ENCODE measurements at places on chromosomes 3 and 15. TPM values are rescaled to one million over a fixed set of nuclear protein-coding genes. Genes with fewer than 3 reads are reported as not detected.

The AHSG gene
- not detected for total RNA-seq

The C15orf39 gene
- total RNA-seq, result 45.6 TPM

The IRAK2 gene
- 0.61 TPM for total RNA-seq

The MYRIP gene
- 2.2 TPM for total RNA-seq

The C3orf22 gene
- total RNA-seq, result not detected

The GABRR3 gene
- total RNA-seq, result not detected

The GABRB3 gene
- total RNA-seq, result 98.2 TPM

GRCh38 chr3:54625805-54626787, 301.8 kb downstream of the LRTM1 start:
- H3K27ac ChIP-seq, result no peak overlapping the region
- no peaks in the 10 kb centered on the region for H3K4me1 ChIP-seq
- no peaks in the 10 kb centered on the region for H3K27me3 ChIP-seq
- DNase-seq, result no peak
- no peak overlapping the region for H3K4me3 ChIP-seq

DNA sequence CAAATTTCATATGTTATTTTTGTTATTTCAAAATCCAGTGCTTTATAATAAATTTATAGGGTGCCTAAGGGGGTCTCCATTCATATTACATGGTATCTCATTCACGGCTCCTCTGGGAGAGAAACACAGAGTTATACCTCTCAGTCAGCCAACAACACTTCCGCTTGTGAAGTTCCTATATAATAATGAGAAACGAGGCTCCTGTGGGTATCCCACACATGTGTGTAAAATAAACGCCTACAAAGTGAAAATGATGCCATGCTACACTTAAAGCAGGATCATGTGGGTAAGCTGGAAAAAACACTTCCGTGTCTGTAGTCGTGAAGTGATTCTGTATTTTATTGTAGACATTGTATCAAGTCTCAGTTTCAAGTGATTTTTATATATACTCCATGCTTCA, 218.8 kb upstream of the ICE2 start:
- H3K4me1 ChIP-seq, result no peaks in the 10 kb centered on the region
- H3K36me3 ChIP-seq, result no peaks in the 10 kb centered on the region
- no peak for DNase-seq
- H3K27ac ChIP-seq, result no peak overlapping the region
- H3K4me3 ChIP-seq, result no peak overlapping the region
- no peaks in the 10 kb centered on the region for H3K27me3 ChIP-seq

- H3K27me3 ChIP-seq, result no peaks in the 10 kb centered on the region
- 0 out of 2 replicates have a peak, but pooled peaks cover 2% of the 10 kb centered on the region for H3K4me1 ChIP-seq
- no peaks in the 10 kb centered on the region for H3K36me3 ChIP-seq
Observed at GRCh38 chr3:46848271-46849044, 14.8 kb downstream of the MYL3 start.

GRCh38 chr15:71551566-71551965, 258.8 kb upstream of the NR2E3 start:
- no peaks in the 10 kb centered on the region for H3K27me3 ChIP-seq
- H3K36me3 ChIP-seq, result no peaks in the 10 kb centered on the region
- H3K27ac ChIP-seq, result no peak overlapping the region
- no peak overlapping the region for H3K4me3 ChIP-seq
- no peak for DNase-seq

DNA sequence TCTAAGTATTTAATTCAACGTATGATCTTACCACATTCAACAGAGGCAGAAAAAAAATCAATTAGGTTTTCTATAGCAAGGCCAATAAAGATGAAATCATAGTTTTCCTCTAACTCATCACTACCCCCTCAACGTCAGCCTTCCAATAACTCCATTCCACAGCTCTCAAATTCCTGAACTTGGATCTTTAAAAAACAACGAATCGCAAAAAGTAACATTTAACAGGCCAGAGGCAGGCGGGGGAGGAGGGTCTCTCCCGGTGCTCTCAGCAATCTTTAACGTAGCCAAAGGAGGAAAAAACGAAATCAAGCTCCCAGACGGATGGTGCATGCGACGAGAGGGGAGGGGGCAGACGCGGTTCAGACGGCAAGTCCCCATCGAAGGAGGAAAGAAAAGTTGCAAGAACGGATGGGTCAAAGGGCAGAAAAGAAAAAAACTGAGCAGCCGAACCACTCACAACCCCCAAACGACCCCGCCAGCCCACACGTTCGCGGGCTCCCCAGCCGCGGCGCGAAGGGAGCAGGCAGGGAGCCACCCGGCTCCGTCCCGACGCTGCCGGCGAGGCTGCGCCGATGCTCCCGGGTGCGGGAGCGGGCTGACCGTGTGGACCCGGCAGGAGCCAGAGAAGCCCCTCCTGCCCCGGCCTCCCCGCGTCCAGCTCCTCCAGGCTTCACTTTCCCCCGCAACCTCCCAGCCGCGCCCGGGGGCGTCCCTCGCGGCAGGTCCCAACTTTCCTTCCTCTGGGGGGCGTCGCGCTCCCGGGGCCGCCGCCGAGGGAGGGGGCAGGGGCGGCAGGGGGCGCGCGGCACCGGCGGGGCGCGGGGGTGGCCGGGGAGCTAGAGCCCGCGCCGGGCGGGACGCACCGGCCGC, 703 bp downstream of the PEAK1 start:
- peak overlapping the region; percentile 84 for H3K4me3 ChIP-seq
- no peak overlapping the region for H3K27ac ChIP-seq
- no peaks in the 10 kb centered on the region for H3K27me3 ChIP-seq
- peak; percentile 41 for DNase-seq

DNA sequence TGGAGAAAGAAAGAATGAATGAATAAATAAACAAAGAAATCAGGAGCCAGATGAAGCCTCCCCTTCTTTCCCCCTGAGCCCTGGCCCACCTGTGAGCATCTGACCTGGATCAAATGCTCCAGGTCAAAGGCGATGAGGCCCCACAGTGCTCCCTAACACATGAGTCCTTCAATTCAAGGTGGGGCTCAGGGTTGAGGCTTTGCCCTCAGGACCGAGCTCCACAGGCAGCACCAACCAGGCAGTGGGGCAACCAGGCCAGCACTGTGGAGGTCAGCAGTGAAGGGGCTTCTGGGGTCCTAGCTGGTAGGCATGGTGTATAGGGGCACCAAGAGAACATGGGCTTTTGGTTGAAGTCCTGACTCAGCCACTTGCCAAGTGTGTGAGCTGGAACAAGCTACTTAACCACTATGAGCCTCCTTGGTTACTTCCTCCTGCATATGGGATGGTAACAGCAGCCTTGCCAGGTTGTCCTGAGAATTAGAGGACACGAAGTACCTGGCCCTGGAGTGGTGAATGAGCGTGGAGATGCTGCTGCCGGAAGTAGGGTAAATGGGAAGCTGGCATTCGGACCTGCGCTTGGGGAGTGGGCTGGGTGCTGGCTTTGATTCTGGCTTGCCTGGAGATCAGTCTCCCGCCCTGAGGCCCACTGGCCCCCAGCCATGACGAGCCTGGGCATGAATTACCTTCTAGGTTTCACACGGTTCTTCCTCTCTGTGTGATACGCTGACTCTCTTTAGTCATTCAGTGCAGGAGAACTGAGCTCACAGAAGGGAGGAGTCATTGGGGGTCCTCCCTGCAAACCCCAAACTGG, 10.0 kb upstream of the PAQR5 start:
- no peaks in the 10 kb centered on the region for H3K27me3 ChIP-seq
- no peak overlapping the region for H3K4me3 ChIP-seq
- H3K27ac ChIP-seq, result no peak overlapping the region
- no peaks in the 10 kb centered on the region for H3K4me1 ChIP-seq
- DNase-seq, result no peak

DNA sequence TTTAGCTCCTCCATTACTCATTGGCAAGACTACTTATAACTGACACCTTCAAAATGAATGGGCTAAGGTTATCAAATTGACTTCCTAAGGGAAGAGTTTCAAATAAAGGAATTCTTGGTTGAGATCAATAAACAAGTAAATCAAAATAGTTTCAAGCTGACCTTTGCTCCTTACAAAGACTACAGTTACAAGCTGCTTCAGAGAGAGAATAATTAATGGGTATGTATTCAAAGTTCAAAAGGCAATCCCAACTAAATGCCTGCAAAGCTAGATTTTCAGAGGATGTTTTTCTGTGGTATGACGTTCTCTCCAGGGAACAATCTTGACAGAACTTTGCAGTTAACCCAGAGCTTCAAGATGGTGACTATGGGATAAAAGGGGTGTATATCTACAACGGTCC, 153.7 kb downstream of the SUCLG2 start:
- H3K27me3 ChIP-seq, result no peaks in the 10 kb centered on the region
- no peak overlapping the region for H3K27ac ChIP-seq
- 0 out of 2 replicates have a peak, but pooled peaks cover under 1% of the 10 kb centered on the region for H3K36me3 ChIP-seq
- no peak overlapping the region for H3K4me3 ChIP-seq
- no peaks in the 10 kb centered on the region for H3K4me1 ChIP-seq

DNA sequence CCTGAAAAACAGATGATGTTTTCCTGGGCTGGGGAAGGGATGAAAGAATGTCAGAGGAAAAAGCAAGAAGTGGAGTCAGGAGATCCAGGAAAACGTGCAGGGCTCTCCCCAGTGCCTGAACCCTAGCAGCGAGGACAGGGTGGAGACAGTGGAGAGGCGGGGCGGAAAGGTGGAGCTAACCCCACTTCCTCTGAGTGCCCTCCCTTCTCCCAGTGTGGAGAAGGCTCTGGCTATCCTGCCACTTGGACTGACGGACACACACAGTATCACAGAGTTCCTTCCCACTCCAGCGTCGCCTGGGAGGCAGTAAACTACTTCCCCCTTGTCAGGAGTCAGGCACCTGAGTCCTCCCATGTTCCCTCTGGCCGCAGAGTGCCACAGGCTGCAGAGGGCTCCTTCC, 125.3 kb upstream of the CHRNA7 start:
- H3K4me3 ChIP-seq, result no peak overlapping the region
- no peaks in the 10 kb centered on the region for H3K27me3 ChIP-seq
- H3K4me1 ChIP-seq, result peaks cover 7% of the 10 kb centered on the region
- peak; percentile 67 for DNase-seq
- H3K36me3 ChIP-seq, result no peaks in the 10 kb centered on the region

- H3K36me3 ChIP-seq, result no peaks in the 10 kb centered on the region
- no peak for DNase-seq
- H3K4me1 ChIP-seq, result no peaks in the 10 kb centered on the region
- H3K27me3 ChIP-seq, result no peaks in the 10 kb centered on the region
Observed at GRCh38 chr3:166663194-166663593, 716.9 kb downstream of the ZBBX start.

GRCh38 chr15:72227720-72228119, 3.3 kb downstream of the PKM start:
- H3K27me3 ChIP-seq, result no peaks in the 10 kb centered on the region
- H3K4me1 ChIP-seq, result peaks cover 13% of the 10 kb centered on the region
- H3K36me3 ChIP-seq, result peaks cover 27% of the 10 kb centered on the region
- H3K4me3 ChIP-seq, result peak overlapping the region; percentile 97
- DNase-seq, result no peak

- peak overlapping the region; percentile 27 for H3K4me3 ChIP-seq
- DNase-seq, result no peak
- H3K36me3 ChIP-seq, result peaks cover 5% of the 10 kb centered on the region
- peaks cover 14% of the 10 kb centered on the region for H3K4me1 ChIP-seq
Observed at GRCh38 chr15:67091980-67092677, 26.7 kb downstream of the SMAD3 start.

GRCh38 chr3:140428380-140428779, 249.5 kb upstream of the TRIM42 start:
- H3K27me3 ChIP-seq, result no peaks in the 10 kb centered on the region
- DNase-seq, result no peak
- no peaks in the 10 kb centered on the region for H3K4me1 ChIP-seq
- H3K36me3 ChIP-seq, result no peaks in the 10 kb centered on the region
- H3K4me3 ChIP-seq, result no peak overlapping the region

- H3K4me1 ChIP-seq, result no peaks in the 10 kb centered on the region
- H3K36me3 ChIP-seq, result no peaks in the 10 kb centered on the region
- no peak for DNase-seq
- no peaks in the 10 kb centered on the region for H3K27me3 ChIP-seq
- H3K27ac ChIP-seq, result no peak overlapping the region
Observed at GRCh38 chr3:196016485-196016884, 65.4 kb downstream of the TFRC start.

DNA sequence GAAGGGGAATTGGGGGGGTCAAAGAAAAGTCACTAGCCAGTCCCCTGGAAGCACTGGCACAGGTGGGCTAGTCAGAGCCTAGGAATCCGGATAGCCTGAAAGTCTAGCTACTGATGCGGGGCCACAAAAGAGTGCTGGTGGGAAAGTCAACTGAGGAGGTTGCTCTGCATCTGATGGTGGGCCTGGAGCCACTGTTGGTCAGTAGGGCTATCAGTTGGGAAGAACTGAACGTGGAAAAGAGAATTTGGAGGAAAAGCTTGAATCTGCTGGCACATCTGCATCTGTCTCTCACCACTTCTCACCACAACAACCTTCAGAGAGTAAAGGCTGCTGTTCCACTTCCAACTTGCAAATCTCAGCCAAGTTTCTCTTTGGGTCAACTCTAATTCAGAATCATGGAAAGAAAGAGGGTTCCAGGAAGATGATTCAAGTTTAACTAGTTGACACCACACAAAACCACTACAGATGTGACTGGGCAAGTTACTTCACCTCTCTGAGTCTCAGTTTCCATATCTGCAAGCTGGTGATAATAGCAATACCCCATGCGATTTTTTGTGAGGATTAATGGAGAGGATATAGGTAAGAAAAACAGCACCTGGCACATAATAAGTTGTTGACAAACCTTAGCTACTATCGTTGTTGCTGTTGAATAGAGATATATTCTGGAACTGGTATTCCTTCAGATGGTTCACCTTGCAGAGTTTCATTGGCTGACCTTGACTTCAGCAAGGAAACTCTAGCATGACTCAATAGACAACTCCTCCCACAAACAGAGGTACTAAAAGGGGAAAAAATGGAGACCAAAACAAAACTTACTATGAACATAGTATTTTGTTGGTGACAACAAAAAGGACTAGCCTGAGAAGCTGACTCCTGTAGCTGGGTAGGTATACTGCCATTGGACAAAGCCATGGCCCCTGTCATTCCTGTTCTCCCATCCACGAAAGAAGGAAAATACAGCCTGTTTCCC, 280.2 kb upstream of the STT3B start:
- peaks cover 3% of the 10 kb centered on the region for H3K4me1 ChIP-seq
- no peaks in the 10 kb centered on the region for H3K36me3 ChIP-seq
- no peaks in the 10 kb centered on the region for H3K27me3 ChIP-seq
- DNase-seq, result no peak
- H3K4me3 ChIP-seq, result no peak overlapping the region

DNA sequence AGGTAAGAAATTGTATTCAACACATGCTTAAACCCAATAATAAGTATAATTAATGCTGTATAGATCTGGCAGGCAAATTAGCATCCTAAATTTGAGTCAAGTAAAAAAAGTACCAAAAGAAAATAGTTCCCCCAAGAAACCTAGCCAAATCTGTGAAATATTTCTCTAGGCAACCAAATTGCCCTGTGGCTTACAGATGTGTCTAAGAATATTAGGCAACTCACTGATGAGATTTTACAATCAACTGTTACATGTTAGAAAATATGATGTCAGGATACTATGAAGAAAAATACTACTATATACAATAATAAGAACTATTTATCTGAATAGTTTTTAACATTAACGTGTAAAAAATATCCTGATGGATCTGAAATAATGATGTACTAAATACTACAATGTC, 397.1 kb downstream of the TIGIT start:
- H3K36me3 ChIP-seq, result no peaks in the 10 kb centered on the region
- no peaks in the 10 kb centered on the region for H3K4me1 ChIP-seq
- H3K27me3 ChIP-seq, result no peaks in the 10 kb centered on the region
- no peak overlapping the region for H3K27ac ChIP-seq
- DNase-seq, result no peak

Measured in H9 (cell line).